ENCODE measurements at places on chromosomes 13 and 19. TPM values are rescaled to one million over a fixed set of nuclear protein-coding genes. Genes with fewer than 3 reads are reported as not detected.

DNA sequence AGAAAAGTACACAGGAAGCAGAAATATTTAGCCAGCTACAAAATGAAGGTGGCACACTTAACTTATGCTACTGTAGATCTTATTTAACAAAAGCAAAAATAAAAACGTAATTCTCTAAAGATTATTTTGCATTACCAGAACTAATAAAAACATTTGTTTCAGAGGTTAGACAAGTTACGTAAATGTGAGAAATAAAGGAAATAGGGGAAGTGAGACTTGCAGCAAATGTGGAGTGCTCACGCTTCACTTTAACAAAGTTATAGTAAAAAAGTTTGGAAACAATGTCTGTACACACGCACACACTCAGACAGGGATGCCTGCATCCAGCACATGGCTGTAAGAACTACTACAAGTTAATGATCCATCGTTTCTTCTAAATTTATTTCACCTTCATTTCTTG lies 83.7 kb downstream of the NALCN start:
- DNase-seq = no peak

DNA sequence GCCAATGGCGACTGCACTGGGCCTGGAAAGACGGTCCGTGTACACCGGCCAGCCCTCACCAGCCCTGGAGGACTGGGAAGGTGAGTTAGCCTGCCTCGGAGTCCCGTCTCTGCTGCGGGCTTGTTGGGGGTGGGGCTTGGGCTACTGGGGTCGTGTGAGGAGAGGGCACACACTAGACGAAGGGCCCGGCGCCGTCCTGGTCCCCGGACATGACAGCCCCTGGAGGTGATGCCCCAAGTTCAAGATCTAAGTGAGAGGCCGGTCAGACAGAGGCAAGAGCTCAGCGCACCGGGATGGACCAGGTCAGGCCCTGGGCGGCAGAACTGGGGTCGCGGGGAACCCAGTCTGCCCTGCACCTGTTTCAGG lies 1.6 kb downstream of the CILP2 start:
- DNase-seq = no peak

DNA sequence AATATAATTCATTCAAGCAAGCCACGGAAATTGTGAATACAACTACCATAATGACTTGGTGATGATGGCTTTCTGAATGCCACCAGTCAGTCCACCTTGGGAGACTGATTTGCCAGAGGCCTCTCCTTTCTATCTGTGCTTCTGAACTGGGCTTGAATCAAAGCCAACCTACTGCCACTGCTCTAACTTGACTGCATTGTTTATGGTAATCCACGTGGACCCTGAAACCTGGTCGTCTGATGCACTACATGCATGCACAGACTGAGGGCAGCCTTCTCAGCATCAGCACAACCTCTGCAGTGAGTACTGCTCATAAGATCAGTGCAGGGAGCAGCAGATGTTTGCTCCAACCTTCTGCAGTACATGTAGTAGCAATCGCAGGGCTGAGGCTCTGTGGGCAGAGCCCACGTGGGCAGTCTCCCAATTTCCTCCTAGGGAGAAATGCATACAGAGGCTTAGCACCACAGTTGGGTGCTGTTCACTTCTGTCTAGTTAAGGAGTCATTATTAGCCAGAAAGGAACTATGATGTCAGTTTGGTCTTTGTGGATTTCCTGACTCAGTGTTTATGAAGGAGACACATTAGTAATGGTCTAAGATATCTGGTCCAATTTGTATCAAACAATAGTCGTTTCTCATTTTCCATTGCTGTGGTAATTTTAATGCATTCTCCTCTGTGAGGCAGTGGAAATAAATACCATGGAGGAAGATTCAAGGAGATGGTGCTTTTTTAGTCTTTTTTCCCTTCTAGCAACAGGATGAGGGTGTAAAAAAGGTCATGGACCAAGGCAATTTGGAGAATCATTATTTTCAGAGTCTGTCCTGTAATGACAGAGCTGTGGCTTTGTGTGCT lies 82.5 kb downstream of the AKAP11 start:
- DNase-seq = no peak

GRCh38 chr19:29561601-29562000 lies 35.8 kb downstream of the VSTM2B start:
- DNase-seq = no peak

CEACAM5 gene
- 0.81 TPM for total RNA-seq

DNA sequence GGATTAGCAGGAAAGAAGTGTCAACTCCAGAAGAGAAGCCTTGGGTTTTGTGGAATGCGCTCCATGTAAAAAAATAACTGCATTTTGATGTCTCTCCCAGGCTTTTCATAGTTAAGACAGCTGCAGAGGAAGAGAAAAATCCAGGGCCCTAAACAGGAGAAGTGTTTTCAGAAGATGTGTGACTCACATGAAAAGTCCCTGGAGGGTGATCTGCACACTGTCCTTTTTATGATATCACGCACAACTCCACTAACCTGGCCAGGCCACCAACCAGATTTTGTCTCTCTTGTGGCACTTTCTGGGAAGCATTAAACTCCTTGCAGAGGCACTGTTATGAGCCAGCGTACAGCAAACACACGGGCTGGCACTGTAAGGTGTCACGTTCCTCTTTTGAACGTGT lies 267.3 kb downstream of the FGF9 start:
- no peak for DNase-seq

DNA sequence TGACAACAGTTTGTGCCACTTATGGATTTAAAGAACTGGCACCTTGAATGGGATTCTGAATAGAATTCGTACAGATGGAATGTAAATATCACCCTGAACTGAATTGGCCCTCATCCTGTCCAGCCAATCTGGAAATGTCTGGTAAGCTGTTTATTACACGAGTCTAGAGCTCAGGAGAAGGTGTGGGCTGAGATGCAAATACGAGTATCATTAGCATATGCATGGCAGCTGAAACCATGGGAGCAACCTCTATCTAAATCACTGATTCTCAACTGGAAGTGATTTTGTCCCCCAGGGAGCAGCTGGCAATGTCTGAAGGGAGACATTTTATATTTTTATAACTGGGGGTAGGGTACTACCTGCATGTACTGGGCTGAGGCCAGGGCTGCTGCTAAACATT lies 15.6 kb upstream of the VWA8 start:
- DNase-seq = no peak

DNA sequence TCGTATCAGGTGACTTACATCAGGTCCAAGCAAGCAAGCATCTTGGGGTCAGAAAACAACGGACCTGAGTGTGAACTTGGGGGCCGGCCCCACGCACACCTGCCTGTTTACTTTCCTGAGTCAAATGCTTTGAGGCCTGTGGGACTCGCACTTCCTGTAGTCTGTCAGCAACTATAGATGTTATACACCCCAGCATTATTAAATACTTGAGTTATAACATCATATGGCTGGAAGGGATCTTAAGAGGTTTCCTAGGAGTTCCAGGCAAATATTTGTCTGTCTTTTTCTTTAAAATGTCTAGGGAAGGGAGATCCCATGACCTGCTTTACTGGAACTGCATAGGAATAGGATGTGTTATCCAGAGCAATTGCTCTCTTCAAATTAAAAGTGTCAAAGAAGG lies 280.6 kb downstream of the SHISA2 start:
- no peak for DNase-seq

GRCh38 chr13:101555610-101556009 lies 103.1 kb downstream of the ITGBL1 start:
- no peak for DNase-seq

DNA sequence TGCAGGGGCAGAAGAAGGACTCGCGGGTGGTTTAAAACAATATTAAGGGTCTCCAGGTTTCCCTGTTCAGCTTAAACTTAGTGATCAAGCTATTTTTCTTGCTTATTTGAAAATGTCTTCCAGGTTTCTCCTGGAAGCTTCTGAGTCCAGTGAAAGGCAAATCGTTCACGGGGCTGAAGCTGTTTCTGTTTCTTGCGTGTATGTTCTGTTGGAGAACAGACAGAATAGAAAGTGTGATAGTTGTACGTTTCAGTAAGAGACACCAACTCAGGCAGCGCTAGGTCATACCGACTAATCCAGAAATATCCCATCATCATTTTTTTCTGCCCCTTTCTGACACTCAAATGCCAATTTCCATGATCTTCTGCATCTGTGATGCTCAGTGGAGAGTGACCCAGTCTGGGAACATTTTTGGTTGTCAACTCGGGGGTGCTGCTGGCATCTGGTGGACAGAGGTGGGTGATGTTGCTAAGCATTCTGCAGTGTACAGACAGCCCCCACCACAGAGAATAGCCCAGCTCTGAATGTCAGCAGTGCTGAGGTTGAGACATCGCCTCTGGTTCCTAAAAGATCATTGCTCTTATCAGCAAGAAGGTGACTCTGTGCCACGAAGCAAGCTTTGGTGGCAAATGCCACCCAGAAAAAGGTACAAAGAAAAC lies 4.3 kb downstream of the KLF2 start:
- DNase-seq = no peak

- DNase-seq = no peak
Observed at GRCh38 chr19:32406161-32407003, 812 bp downstream of the DPY19L3 start.

PABPC3 gene
- total RNA-seq = 0.10 TPM

- no peak for DNase-seq
Observed at GRCh38 chr13:74867460-74867859, 614.5 kb downstream of the TBC1D4 start.

DNA sequence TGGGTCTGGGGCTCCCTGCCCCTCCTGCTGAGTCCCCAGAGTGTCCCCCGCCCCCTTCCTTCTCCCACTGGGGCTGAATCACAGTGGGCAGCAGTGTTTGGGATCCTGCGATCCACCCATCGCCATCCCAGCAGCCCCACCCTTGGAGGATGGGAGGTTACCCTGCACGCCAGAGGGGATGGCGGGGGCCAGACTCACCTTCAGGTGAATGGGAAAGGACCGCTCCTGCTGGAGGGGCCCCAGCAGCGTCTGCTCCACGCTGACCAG lies 569 bp downstream of the DLEU7 start:
- no peak for DNase-seq

DNA sequence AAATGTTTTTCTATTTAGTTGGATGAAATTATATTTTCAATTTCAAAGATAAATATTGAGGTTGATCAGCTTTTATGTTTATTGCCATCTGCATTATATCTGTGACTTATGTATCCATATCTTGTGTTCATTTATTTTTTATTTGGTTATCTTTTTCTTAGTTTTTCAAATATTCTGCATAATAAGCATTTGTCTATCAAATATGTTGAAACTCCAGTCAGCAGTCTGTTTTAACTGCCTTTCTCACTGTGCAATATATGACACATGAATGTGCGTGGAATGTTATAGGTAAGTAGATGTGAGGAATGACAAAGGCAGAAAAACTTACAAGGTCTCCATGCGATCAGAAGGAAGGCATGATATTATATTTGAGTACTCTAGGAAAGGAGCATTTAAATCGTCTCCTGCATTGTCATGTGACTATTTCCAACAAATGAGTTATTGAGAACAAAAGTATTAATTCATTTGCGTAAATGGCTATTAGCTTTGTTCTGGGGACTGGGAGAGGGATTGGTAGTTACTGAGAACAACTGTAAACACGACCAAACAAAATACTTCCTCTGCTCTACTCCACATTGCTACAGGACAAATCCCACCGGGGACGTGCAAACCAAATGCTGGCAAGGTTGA lies 318.1 kb downstream of the GPC5 start:
- no peak for DNase-seq

- DNase-seq = no peak
Observed at GRCh38 chr13:58979851-58980250, 1183.9 kb downstream of the DIAPH3 start.

DNA sequence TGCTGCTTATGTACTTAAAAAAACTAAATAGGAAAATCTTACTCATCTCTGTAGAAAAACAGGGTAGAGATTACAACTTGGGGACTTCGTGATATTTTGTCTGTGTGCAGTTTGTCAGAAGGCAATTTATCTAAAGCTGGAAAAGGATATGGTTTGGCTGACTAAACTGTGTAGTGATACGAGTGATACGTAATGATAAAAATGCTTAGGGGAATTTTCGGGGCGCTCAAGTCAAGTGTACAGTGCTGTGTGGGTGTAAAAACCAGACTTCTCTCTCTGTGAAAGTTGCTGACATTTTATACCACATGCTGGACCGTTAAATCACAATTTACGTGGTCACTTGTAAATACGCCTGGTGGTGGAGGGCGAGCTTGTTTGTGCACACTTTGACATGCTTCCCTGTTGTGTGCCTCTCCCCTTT lies 221.7 kb downstream of the KCNRG start:
- no peak for DNase-seq

- no peak for DNase-seq
Observed at GRCh38 chr13:76803831-76804230, 82.4 kb downstream of the KCTD12 start.

GRCh38 chr19:14015524-14016035 lies 9.5 kb upstream of the RFX1 start:
- no peak for DNase-seq

KLK1 gene
- total RNA-seq = 0.75 TPM

VSIG10L gene
- total RNA-seq = 1.8 TPM

TINCR gene
- not detected for total RNA-seq

IGFLR1 gene
- total RNA-seq = 30.8 TPM

GRCh38 chr13:31945202-31945961 lies 86.2 kb upstream of the FRY start:
- no peak for DNase-seq

DNA sequence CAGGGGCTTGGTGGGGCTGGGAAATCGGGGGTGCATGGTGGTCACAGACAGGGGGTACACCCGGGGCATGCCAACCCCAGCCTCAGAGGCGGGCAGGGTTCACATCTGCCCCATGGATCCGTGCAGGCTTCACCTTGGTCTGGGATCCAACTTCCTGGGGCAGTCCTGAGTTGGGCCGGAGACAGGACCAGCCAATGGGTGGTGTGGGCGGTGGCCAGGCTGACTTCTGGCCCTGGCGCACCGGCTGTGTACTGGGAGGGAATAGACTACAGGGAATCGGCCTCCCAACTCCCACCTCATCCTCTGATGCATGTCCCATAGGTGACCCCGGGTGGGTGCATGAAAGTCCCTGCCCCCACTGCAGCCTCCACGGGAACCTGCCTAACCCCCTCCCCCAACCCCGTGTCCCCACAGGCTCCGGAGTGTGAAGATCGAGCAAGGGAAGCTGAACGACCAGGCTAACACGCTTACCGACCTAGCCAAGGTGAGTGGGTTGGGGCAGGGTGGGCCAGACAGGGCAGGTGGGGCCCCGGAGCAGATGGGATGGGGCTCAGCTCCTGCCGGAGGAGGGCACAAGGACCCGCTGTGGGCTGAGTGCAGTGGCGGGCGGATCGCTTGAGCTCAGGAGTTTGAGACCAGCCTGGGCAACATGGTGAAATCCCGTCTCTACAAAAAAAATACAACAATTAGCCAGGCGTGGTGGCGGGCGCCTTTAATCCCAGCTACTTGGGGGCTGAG lies 14.7 kb upstream of the ARRDC2 start:
- DNase-seq = no peak

DNA sequence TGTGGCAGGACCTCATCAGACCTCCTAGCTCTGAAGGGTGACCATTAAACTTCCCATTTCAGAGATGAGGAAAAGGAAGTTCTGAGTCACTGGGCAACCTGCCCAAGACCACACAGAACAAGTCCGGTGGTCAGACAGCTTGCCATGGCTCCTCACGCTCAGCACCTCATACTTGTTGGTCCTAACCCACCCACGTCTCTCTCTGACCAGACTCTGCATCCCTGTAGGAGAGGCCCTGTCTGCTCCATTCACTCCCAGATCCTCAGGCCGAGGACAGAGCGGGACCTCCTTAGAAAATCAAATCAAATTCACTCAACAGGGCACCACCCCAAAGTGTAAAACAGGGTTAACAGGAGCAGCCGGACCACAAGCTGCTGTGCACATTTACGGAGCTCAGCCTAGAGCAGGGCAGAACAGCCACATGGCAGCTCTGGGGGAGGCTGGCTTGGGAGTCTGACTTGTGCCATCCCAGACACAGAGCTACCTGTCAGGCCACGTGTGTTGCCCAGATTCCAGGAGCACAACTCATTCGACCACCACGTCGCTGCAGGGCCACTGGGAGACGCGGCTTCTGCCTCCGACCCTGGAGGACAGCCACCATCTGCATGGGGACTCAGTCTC lies 1.7 kb downstream of the MIER2 start:
- peak; percentile 57 for DNase-seq

C3 gene
- total RNA-seq = 11,297 TPM
